ENCODE measurements at places on chromosomes 4 and X. TPM values are rescaled to one million over a fixed set of nuclear protein-coding genes. Genes with fewer than 3 reads are reported as not detected.

The ARHGAP6 gene
- total RNA-seq, result 4.4 TPM

The KIAA1210 gene
- not detected for total RNA-seq

The NUDT10 gene
- 0.85 TPM for total RNA-seq

The CASP3 gene
- 34.7 TPM for total RNA-seq
